ENCODE measurements at places on chromosomes 1 and 21.

DNA sequence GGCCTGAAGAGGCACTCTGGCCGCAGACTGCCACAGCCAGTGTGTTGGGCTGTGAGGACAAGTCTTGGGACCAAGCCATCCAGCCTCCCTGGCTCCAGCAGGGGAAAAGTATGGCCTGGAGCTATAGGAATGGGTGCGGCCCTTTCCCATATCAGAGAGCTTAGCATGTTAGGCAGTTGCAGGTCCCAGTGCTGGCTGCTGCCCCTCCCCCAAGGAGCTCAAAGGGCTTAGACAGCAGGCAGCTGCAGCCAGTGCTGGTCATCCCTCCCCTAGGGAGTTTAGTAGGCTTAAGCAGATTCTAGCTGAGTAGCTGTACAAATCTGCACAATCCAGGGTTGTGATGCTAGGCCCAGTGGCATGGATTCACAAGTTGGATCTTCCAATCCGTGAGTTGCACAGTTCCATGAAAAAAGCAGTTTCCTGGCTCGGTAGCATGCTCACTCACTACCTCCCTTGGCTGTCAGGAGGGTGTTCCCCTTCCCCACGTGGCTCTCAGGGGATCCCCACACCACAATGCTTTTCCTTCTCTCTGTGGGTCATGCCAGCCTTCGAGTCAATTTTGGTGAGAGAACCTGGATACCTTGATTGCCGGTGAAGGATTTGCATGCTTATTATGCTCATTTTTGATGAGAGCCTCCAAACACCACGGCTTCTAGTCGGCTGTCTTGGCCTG, 1490.8 kb downstream of the BRINP3 start:
- no peak for DNase-seq

DNA sequence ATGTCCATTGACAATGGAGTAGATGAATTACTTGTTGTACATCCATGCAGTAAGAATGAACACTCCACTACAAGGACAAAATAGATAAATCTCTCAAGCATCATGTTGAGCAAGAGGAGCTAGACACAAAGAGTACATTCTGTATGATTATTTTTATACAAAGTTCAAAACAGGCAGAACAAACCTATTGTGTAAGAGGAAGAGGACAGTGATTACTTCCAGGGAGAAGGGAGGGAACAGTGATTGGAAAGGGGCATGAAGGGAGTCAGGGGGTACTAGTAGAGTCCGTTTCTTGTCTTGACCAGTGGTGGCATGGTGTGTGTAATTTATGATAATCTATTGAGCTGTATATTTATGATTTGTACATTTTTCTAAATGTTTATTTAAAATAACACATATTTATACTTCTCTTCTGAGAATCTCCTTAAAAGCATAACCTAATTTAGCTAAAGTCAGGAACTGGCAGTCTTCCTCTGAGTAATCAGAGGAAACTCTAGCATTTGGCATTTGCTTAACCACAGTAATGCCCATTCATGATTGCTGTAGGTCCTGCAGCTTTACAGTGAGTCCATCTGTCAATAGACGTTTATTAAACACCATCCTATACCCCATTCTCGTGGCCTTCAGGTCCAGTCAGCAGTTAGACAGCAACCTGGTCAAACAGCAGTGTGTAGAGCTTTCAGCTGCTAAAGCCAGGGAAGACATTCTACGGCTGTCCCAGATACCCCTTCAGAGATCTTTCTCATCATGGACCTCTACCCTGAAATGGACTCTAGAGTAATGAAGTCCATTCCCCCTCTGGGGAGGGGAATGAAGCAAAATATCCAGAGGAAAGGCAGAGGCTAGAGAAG, 114.1 kb upstream of the GALNT2 start:
- no peak for DNase-seq

DNA sequence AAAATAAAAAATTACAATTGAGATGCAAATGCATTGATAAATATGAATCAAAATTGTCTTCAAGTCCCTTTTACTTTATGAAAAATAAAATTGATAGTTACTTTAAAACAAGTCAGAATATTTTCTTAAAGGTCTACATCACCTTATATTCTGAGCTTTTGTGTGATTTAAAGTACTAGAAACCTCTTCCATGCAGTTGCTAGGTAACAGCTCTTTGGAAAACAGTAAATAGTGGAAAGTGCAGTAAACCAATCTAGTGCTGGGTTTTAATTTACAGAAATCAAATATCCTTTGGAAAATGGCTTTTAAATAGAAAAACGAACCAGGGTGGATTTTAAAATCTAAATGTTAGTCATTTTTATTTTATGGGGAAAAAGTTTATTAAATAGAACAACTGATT, 227.9 kb downstream of the KCNT2 start:
- DNase-seq, result peak; percentile 57

- no peak for DNase-seq
Observed at GRCh38 chr1:184028854-184029623, 8.5 kb downstream of the COLGALT2 start.

GRCh38 chr1:46485564-46486431, 3.8 kb upstream of the DMBX1 start:
- no peak for DNase-seq

DNA sequence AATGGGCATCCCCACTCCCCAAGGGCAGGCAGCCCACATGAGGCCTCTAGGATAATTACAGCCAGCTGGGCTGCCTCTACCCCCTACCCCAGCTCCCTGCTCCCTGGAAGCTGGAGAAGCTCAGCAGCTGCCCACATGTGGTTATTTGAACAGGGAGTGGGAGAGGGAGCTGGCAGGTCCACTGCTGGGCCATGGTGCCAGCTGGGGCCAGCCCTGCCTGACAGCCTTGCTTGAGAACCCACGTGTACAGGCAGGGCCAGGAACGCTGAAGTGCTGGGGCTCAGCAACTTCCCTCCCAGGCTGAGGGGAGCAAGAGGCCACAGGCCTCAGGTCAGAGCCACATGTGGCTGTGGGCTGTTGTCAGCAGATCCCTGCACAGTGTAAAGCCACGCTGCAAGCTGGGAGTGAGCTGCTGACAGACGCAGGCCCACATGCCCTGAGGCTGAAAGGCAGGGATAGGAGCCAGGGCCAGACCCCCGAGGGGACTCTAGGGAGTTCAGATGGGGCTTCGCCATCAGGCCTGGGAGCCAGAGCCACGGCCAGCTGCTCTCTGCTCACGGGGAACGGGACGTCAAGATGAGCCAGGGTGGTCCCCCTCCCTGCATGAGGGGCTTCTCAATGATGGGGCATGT, 129.0 kb downstream of the SYF2 start:
- no peak for DNase-seq

GRCh38 chr1:234699795-234700665, 90.1 kb upstream of the IRF2BP2 start:
- no peak for DNase-seq

- no peak for DNase-seq
Observed at GRCh38 chr1:6683434-6683833, 18.2 kb downstream of the DNAJC11 start.

DNA sequence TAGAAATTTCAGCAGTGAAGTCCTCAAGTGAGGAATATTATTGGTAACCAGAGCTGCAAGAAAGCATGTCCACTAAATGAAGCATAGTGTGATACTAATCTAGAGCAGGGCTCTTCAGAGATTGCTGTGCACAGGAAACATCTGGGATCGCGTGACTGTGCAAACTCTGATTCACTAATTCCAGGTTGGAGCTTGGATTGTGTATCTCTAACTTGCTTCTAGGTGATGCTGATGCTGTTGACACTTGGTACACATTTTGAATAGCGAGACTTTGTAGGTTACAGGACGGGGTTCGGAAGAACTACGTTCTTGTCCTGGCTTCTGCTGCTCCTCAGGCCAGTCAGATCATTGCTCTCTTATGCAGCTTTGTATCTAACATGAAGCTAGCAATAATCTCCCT, 66.5 kb downstream of the PRRX1 start:
- no peak for DNase-seq
